ENCODE measurements at places on chromosomes 12 and 14. TPM values are rescaled to one million over a fixed set of nuclear protein-coding genes. Genes with fewer than 3 reads are reported as not detected.
A peak's percentile ranks its signal among the peaks of the same experiment; 100 is the strongest.

DNA sequence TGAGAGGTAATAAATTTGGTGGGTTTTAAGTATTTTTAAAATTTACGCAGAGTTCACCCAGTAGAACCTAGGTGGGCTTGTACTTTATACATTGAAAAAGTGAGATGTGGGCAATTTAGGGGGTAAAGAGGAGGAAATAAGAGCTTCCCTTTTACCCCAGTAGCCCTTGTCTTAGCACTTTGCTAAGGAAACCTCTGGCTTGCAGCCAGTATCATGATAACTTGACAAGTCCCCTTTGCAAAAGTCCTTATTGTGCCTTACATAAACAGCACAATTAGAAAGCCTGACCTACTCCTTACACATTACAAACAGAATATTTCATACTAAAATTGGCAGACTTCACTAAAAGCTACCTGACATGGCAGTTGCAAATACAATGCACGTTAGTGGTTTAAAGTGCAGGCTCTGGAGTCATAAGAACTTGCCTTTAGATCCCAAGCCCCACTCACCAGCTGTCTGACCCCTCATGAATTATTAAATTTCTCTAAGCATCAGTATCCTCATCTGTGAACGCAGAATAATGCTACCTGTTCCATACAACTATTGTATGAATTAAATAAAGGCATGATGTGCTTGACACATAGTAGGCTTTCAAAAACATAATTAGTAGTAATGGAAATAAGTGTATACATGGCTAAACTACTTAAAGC, 53.2 kb upstream of the NELL2 start:
- no peaks in the 10 kb centered on the region for H3K36me3 ChIP-seq
- no peak for DNase-seq
- H3K4me1 ChIP-seq = no peaks in the 10 kb centered on the region
- no peaks in the 10 kb centered on the region for H3K27me3 ChIP-seq
- H3K4me3 ChIP-seq = no peak overlapping the region

DNA sequence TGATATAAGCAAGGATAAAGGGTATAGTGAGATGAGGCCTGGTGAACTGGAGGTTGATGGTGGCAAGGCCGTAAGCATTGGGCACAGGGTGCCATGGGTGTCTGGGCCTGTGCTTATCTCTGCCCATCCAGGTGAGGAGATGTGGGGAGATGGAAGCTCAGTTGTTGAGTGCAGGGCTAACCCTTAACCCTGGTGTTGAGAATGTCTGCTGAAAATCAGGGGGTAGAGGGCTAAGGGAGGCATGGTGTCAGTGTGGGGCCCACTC, 86.1 kb downstream of the SYNE2 start:
- peaks cover 46% of the 10 kb centered on the region for H3K4me1 ChIP-seq
- H3K4me3 ChIP-seq = peak overlapping the region; percentile 3
- H3K27me3 ChIP-seq = no peaks in the 10 kb centered on the region

GRCh38 chr12:29970501-29970900, 186.8 kb upstream of the TMTC1 start:
- no peak for DNase-seq
- H3K4me3 ChIP-seq = no peak overlapping the region
- no peaks in the 10 kb centered on the region for H3K4me1 ChIP-seq

DNA sequence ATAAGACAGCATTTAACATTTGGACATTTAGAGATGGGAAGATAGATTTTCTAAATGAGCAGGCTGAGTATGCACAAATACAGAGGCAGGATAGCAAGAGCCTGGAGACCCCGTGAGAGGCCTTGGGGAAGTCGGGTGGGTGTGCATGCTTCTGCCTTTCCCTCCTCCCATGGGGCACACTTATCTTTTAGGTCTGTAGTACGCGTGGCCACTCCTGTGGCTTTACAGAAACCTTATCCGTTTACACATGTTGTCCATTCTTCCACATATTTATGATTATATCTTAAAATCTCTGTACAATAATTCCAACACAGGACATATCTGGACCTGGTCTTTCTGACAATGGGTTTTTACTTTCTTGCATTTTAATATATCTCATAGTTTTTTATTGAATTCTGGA, 33.6 kb downstream of the GYS2 start:
- H3K36me3 ChIP-seq = no peaks in the 10 kb centered on the region
- no peak overlapping the region for H3K27ac ChIP-seq
- H3K27me3 ChIP-seq = no peaks in the 10 kb centered on the region

DNA sequence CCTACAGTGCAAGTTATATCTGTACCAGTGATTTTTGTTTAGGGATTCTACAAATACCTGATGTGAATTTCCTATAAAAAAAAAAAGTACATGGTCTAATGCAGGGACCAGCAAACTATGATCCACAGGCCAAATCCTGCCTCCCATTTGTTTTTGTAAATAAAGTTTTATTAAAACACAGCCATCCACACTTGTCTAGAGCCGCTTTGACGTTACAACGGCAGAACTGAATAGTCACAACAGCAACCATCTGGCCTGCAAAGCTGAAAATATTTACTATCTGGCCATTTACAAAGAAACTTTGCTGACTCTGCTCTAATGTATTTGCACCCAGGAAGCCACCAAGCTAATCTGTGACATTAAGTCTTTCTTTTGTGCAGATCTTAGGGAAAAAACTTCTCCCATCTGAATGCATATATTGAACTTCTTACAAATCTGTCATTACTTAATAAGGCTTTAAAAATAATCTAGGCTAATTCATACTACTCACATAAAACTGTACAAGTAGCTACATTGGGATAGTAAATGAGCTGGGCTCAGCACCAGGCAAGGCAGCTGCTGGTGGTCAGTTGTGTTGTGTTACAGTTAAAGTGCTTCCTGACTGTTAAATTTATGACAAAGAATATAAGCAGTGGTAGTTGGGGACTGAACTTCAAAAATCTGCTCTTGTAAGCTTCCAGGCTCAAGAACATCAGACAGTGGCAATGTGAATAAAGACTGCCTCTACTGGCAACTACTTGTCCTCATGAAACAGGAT, 303.3 kb downstream of the MED13L start:
- H3K27me3 ChIP-seq = no peaks in the 10 kb centered on the region
- DNase-seq = no peak
- no peaks in the 10 kb centered on the region for H3K4me1 ChIP-seq
- H3K4me3 ChIP-seq = no peak overlapping the region
- no peak overlapping the region for H3K27ac ChIP-seq
- peaks cover 55% of the 10 kb centered on the region for H3K36me3 ChIP-seq

- H3K27me3 ChIP-seq = no peaks in the 10 kb centered on the region
- H3K4me1 ChIP-seq = peaks cover 17% of the 10 kb centered on the region
- no peak for DNase-seq
- no peak overlapping the region for H3K27ac ChIP-seq
- no peaks in the 10 kb centered on the region for H3K36me3 ChIP-seq
Observed at GRCh38 chr12:12022306-12022936, 48.3 kb upstream of the BCL2L14 start.

GRCh38 chr12:64583771-64584421, 26.4 kb upstream of the RASSF3 start:
- peak overlapping the region; percentile 21 for H3K27ac ChIP-seq
- peak overlapping the region; percentile 25 for H3K4me3 ChIP-seq
- H3K27me3 ChIP-seq = no peaks in the 10 kb centered on the region
- DNase-seq = no peak
- peaks cover 6% of the 10 kb centered on the region for H3K4me1 ChIP-seq

TOX4 gene
- 78.7 TPM for total RNA-seq

DNA sequence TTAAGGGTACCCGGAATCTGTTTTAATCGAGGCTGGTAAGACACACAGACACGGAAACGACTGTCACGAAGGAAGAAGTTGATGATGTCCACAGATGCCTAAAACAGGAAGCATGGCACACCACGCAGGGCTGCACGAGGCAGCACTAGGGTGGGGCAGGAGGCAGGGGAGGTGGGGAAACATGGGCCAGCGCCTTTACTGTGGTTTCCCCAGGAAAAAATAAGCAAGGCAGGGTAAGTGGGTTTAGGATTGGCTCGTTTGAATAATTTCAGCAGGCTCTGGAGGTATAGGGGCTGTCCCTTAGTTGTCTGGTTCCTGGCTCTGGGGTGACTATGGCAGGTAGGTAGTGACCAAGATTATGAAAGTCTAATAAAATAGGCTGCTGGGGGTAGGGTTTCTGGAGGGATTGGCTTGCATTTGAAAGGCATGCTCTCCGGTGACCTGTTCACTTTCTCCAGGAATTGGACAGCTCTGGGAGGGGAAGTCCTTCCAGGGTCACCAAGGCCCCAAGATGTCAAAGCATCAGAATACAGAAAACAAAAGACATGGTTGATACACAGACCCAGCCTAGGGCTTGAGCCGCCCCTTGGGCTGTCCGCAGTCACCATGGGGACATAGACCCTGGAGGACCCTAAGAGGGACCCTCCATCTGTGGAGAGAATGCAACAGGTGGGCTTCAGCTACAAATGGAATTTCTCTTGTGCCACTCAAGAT, 35.3 kb downstream of the MAP1LC3B2 start:
- DNase-seq = peak; percentile 69
- peak overlapping the region; percentile 5 for H3K4me3 ChIP-seq
- no peaks in the 10 kb centered on the region for H3K36me3 ChIP-seq
- H3K27ac ChIP-seq = no peak overlapping the region

DENND5B gene
- total RNA-seq = 0.29 TPM

- no peak overlapping the region for H3K27ac ChIP-seq
- no peak for DNase-seq
- no peak overlapping the region for H3K4me3 ChIP-seq
- H3K27me3 ChIP-seq = no peaks in the 10 kb centered on the region
- no peaks in the 10 kb centered on the region for H3K4me1 ChIP-seq
- no peaks in the 10 kb centered on the region for H3K36me3 ChIP-seq
Observed at GRCh38 chr14:32534145-32534544, 205.0 kb downstream of the AKAP6 start.

- no peaks in the 10 kb centered on the region for H3K4me1 ChIP-seq
- H3K27ac ChIP-seq = no peak overlapping the region
- no peak for DNase-seq
- no peaks in the 10 kb centered on the region for H3K36me3 ChIP-seq
- no peak overlapping the region for H3K4me3 ChIP-seq
Observed at GRCh38 chr12:81998761-81999378, 239.7 kb upstream of the PPFIA2 start.

DNA sequence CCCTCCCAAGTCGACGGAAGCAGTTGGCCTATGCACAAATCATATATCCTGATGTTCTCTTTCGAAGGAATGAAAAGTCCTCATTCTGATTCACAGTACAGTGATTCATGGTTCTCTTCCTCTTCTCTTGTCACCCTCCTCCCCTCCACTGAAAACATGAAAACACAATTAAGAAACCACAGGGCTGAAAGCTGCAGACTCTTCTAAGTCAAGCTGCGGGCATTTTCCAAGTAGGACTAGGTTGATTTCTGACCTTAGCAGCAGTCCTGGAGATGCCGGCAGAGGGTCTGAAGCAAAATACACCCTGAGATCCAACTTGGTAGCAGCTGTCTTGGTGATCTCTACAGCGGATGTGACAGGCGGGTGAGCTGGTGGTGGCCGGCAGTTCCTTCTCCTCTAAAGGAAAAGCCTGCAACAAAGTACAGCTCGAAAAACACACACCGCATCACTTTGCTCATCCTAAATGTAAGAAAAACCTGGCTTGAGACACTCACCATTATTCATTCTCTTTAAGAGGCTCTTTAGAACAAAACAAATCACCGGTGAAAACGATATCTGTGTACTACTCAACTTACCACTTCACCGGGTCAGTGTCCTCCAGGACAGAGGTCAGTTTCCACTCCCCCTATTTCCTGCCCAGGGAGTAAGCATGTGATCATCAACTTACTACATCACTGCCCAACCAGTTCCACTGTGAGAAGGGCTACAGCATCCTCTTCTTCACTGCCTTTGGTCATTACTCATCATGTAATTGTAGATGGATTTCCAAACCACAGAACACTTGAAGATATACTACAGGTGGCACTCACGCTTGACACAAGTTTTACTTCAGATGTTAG, 6.0 kb downstream of the TMCC3 start:
- DNase-seq = peak; percentile 26
- no peaks in the 10 kb centered on the region for H3K4me1 ChIP-seq
- no peaks in the 10 kb centered on the region for H3K36me3 ChIP-seq
- H3K27me3 ChIP-seq = peaks cover 11% of the 10 kb centered on the region
- H3K27ac ChIP-seq = no peak overlapping the region
- H3K4me3 ChIP-seq = no peak overlapping the region

TMEM121 gene
- total RNA-seq = 3.5 TPM

- no peak overlapping the region for H3K4me3 ChIP-seq
- peaks cover 12% of the 10 kb centered on the region for H3K36me3 ChIP-seq
- no peaks in the 10 kb centered on the region for H3K27me3 ChIP-seq
- no peaks in the 10 kb centered on the region for H3K4me1 ChIP-seq
Observed at GRCh38 chr12:118397708-118398440, 21.5 kb downstream of the SUDS3 start.
